Stimulated activated CD4-positive, alpha-beta T cell treated with anti-CD3 and anti-CD28 coated beads, Interleukin-4, amount 100 ng/mL, for 4 hours (primary cell): ENCODE measurements at places on chromosomes 16 and 17.

- no peak for DNase-seq
These were observed 6.2 kb downstream of the VAT1L start for GRCh38 chr16:77794586-77794985.

DNA sequence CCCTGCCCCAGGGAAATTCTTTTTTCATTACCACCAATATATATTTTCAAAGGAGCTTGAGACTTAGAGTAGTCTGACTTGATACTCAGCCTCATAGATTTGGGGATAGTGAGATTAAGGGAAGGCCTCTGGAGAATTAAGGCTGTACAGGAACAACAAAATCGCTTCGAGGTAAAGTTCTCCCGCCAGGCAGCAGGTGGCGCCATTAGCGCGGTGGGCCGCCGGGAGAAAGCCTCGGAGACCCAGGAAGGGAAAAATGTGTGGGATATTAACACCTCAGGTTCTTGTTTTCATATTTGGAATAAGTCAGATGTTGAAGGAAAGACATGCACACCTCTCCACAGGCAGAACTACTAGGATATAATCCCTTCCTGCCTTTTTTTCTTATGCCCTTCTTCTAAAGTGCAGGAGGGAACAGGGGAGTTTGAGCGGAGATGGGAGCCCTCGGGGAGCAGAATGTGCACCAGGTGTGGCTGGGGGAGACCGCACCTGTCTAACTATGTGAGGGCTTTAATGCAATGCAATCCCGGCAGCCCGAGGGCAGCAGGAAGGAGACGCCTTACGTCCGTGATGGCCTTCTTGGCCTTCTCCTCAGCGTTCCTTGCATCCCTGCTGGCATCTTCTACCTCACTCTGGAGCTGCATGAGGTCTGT is 25.9 kb downstream of the MYH3 start:
- DNase-seq = peak; percentile 22

DNA sequence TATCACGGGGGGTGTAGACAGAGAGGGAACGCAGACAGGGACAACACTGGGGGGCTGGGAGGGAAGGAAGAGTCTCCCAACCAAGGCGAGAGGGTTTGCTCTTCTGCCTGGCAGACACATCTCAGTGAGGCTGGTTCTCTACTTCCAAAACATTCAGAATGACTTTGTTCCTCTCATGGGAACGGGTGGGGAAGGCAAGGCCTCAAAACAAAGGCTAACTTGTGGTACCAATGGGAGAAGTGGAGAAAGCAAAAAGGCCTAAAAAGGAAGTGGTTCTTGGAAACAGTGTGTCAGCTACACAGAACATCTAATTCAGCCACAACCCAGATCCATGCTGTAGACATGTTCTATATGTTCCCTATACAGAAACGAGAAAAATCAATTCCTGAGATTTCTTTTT is 7.5 kb downstream of the FLOT2 start:
- DNase-seq = no peak

GRCh38 chr17:77424585-77425344 is 284.0 kb downstream of the SEC14L1 start:
- no peak for DNase-seq

- no peak for DNase-seq
These were observed 24.0 kb downstream of the MAP3K14 start for GRCh38 chr17:45292696-45293412.

DNA sequence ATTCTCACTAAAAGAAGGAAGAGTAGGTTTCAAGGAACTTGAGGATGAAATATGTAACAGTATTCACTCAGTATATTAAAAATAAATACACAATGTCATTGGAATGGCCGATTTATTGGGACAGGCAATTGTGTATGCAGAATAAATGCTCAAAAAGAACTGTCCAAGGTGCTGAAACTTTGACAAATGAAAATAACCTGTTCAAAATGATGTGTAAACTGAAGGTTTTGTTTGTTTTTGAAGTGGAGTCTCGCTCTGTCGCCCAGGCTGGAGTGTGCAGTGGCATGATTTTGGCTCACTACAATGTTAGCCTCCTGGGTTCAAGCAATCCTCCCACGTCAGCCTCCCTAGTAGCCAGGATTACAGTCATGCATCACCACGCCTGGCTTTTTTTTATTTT is 318.7 kb upstream of the RBFOX1 start:
- no peak for DNase-seq

DNA sequence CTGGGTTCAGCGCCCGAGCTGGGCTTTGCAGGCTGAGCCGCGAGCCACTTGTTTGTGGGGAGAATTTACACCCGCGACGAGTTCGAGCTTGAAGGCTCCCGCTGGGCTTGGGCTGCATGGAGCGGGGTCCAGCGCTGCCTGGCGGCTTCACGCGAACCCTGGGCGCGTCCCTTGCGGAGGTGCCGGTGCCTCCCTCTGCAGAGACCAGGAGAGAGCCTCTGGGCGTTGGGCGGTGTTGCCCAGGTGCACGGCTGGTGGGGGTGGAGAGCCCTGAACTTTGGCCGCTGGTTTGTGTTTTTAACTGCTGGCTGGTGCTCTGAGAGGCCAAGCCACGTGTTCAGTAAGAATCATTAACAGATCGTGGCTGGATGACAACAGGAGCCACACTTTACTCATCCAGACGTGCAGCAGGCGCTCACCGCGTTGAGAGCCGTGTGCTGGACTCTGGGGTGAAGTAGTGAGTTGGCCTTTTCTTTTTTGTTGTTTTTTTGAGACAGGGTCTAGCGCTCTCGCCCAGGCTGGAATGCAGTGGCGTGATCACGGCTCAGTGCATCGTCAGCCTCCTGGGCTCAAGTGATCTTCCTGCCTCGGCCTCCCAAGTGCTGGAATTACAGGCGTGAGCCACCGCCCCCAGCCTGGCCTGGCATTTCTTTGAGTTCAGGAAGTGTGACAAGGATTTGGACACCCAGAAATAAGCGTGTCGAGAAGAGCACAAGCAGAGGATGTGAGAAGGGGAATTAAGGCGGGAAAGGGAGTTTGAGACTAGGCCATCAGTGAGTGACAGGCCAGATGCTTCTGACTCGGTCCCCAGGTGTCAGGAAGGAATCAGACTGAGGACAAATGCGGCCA is 827 bp downstream of the CDK10 start:
- no peak for DNase-seq

GRCh38 chr17:11813871-11814270 is 183.4 kb downstream of the ZNF18 start:
- DNase-seq = no peak

DNA sequence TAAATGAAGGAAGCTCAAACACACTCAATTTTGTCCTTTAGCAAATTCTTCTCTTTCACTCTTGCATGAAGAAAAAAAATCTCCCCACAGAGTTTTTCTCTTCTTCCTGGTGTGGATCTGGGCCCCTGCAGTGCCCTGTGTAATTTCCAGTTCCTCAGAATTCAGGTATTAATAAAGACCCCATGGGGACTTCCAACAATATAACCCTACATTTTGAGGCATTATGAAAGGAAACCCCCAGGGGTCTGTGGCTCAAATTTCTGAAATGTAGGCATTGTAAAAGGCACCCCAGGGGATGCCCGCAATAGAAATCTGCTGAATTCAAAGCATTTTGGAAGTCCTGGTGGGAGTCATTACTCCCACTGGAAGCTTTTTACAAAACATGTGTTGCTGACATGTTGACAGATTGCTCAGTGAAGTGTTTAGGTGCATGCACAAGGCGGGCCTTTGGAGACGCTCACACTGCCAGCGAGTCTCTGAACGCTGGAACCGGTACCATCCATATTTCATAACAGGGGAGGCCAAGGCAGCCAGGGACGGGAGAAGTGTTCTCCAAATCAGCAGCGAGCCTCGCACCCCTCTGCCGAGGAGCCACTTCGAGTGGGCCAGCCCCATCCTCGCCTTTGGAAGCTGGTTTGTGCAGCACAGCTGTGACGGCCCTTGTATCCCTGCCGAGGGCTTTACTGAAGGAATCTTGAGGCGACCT is 154.0 kb downstream of the ZNF423 start:
- DNase-seq = no peak

DNA sequence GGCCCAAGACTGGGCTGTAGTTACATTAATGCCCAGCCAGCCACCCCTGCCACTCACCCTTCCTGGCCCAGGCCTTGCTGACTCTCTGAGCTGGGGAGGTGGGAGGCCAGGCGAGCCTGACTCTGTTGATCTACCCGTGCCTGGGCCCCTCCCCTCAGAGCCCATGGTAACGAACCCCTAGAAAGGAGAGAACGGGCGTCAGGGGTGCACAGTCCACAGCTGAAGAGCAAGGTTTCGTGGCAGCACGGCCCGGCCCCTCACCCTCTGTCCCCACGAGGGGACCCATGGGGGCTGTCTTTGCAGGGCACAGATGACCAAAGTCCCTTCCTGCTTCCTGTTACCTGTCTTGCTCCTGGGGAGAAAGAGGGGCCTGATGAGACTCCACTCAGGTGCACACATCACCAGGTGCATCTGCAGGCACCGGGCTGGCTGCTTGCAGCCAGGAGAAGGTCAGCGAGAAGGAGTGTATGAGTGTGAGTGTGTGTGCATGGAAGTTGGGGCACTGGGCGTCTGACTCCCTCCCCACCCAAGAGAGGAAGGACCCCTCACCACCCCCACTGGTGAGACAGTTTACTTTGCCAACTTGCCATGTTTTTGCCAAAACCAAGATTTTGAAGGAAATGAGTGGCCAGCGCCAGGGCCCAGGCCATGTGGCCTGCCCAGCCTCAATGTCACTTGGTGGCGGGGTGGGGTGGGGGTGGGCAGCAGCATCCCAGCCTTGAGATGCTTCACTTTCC is 359.1 kb downstream of the SEC14L1 start:
- no peak for DNase-seq

- no peak for DNase-seq
These were observed 536 bp downstream of the SLC38A10 start for GRCh38 chr17:81294512-81295030.

DNA sequence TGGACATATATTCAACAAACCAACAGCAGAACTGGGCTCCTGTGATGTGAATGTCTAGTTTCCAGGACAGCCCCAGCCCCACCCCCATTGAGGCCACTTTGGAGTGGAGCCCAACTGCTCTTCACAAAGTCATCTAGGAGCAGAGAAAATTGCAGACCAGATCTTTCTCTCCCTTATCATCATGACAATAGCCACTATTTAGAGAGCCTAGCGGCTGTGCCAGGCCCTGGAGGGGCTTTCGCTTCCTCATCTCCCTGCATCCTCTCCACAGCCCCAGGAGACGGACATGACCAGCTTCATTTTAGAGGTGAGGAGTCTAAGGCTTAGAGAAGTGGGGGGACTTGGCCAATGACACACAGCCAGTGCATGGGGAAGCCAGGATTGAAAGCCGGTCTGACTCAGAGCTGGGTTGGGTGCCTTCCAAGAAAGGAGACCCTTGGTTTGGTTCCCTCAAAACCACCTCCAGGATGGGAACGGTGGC is 1.4 kb downstream of the PRSS8 start:
- no peak for DNase-seq

GRCh38 chr17:81380666-81381518 is 14.4 kb upstream of the BAHCC1 start:
- no peak for DNase-seq

DNA sequence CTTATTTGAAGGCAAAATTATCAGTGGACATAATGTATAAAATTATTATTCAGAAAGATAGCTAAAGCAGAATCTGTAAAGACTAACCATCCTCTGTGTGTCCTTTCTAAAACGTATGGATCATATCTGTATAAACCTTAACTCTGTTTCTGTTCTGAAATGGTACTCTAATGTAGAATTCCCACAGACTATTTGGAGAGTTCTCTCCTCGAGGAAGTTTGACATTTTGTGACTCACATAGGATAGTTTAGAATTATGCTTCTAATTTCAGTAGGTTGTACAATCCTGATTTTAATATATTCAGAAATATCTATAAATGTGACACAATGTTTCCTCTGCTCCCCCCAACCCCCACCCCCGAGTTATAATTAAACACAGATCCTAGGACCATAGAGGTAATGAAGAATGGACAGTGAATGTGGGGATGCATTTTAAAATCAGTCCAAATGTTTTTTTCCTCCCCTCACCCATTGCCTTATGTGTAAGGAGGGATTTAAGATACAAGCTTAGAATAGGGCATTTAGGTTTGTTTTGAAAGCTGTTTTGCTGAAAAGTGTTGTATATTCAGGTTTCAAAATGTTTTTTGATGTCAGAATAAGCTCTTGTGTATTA is 66.8 kb downstream of the BCAS3 start:
- no peak for DNase-seq

DNA sequence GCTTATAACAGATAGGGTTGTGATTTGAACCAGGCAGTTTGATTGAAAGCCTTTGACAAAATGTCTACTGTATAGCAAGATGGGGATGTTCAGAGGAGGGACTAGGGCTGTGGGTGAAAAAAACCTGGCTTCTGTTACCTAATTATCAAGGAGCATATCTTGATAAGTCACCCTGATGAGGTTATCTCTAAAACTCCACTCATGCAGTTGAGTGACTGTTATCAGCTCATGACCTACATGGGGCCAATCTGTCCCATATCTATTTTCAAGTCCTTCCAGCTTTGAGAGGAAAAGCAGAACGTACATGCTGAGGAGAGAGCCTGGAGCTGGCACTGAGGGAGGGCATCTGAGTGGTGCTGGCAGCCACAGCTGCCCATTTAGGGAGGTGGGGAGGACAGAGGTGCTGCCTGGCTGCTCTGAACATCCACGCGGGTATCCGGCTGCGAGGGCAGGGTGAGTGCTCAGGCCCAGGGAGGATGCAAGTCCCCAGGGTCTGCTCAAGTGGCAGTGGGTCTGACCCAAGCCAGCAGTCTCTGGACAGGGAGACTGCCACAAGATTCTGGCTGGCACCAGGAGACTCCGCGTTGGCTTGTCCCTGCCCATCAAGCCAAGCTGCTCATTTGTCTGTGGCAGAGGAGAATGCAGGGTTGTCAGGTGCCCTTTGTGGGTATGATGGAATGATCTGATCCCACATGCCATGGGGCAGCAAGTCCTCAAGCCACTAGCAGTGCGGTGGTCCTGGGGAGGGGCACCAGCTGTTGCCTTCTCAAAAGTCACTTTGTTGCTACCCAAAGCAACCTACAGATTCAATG is 29.2 kb downstream of the ATPAF2 start:
- DNase-seq = no peak

- DNase-seq = no peak
These were observed 743 bp downstream of the SHCBP1 start for GRCh38 chr16:46620266-46621005.

DNA sequence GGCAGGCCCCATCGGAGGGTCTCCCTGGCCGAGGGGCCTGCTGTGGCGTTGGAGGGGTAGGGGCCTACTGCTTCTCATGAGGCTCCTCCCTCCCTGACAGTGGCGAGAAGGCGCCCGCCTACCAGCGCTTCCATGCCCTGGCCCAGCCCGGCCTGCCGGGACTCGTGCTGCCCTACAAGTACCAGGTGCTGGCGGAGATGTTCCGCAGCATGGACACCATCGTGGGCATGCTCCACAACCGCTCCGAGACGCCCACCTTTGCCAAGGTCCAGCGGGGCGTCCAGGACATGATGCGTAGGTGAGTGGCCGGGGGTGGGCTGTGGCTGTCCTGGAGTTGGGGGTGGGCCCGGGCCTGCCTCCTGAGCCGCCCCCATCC is 1.7 kb downstream of the CDT1 start:
- DNase-seq = no peak
